ENCODE measurements at places on chromosomes 16 and 17.

DNA sequence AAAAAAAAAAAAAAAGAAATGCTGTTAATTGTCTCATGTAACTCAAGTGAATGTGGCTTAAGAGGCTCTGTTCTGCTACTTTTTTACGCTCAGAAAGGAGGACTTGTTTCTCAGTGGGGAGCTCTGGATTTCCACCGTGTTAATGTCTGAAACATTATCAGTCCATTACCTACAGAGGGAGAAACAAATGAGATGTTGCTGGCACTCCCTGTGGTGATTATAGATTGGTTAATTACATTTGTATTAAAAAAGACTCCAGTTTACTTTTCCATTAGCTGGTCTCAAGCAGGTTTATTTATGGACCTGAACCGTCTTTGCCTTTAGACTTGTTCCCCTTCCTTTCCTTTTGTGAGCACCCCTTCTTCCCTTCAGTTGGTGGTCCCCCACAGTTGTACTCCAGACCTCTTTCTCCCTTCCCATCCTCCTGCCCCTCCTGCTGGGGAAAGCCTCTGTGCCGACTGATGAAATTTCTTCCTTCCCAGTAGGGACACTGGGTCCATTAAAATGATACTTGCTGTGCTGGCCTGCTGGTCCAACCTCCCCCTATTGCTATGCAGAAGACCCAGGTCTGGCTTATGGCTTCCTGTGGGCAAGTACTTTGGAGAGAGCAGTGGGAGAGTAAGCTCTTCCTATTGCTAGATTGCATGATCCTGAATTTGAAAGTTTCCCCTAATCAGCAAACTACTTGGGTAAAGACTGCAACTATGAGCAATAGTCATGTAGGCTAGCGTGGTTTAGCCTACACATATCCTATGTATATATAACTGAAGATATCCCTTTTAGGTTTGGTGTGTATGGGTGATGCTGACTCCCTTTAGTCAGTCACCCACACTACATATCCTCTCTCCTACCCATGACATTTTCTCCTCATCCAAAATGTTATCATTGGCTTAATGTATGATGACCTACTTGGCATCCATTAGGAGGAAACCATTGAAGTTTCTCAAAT is 8.1 kb downstream of the CDC6 start:
- no peak for DNase-seq

- no peak for DNase-seq
Observed at GRCh38 chr17:75676461-75676860, 9.3 kb downstream of the SAP30BP start.

GRCh38 chr17:40194821-40195220 is 17.6 kb downstream of the RAPGEFL1 start:
- DNase-seq, result no peak

DNA sequence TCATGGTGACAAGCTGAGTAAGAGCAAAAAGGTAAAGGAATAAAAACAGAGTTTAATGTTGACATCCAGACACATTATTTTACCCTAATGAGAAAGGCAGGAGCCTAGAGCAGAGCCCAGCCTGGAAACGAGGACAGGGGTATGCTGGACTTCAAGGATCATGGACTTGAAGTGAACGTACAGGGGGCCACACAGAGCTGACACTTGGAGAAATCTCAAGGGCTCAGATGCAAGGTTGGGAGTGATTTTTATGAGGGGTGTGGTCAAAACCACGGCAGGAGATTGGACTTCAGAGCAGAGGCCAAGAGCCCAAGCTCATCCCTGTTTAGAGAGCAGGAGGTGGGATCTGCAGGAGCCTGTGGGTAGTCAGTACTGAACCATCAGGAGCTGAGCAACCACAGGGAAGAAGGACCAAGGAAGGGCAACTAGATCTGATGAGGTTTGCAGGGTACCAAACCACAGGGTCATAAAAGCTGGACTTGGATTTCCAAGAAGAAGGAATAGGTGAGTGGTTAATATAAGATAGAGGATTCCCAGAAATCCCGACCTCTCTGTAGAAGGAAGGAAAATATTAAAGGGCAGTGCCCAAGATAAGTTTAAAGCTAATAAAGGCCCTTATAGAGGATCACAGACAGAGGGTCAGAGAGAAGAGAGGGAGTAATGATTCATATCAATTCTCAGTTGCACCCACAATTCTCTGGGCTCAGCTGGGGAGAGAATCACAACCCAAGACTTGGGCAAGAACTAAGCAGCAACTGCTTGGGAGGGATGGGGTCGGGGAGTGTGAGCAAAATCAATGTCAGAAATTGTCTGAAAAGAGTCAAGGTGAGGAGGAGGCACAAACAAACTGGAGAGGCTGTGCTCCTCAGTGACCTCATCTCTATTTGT is 331.7 kb downstream of the SOX9 start:
- no peak for DNase-seq

DNA sequence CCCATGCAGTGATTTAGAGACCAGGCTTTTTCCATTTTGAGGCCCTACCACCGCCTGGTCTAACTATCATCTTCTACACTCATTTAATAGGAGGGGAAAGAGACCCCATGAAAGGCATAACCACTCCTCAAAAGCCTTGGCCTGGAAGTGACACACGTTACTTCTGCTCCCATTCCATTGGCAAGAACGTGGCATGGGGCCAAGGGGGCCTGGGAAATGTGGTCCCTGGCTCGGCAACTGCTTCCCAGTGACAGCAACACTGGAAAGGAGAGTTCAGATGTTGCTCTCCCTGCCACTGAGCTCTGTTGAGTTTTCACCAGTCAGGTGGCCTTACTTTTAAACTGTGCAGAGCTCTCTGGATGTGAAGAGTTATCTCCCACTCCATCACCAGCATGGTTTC is 45.2 kb upstream of the MAP3K14 start:
- DNase-seq, result no peak

DNA sequence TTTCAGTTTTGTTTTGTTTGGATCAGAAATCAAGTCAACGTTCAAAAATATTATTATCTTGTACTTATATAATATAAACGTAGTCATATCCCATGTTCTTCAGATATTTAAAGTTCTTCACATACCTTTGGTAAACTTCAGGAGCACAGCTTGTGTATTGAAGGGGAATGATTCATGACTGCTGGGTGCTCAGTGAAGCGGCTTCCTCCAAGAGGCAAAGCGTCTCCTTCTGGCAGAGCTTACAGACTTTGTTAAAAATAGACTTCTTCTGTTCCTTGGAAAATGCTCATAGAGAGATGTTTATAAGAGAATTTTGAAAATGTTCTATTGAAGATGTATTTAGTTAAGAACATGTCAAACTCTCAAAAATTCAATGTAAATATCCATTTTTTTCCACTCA is 155.6 kb upstream of the CNTNAP4 start:
- DNase-seq, result no peak

GRCh38 chr17:76556765-76557367 is 17.0 kb downstream of the PRCD start:
- DNase-seq, result no peak

DNA sequence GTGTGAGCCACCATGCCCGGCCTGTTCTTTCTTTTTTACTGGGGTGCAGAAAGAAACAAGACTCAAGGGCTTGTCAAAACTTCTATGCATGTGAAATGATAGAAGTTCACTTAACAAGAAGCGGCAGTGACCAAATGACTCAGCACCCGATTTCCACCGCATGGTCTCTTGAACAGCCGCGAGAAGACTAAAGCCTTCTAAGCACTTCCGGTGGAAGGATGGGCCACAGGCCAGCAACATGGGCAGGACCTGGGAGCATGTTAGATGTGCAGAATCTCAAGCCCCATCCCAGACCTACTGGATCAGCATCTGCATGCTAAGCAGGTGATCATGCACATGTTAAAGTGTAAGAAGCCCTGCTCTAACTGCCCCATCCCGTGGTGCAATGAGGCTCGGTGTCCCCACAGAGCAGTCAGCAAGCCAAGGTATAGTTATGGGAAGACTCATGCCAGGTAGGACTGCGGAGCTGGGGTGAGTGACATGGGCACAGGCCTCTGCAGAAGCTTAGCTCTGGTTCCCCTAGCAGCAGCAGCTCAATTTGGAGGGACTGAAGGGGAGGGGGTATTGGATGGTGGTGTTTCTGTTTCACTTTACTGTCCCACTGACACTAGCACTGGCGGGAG is 88.5 kb upstream of the HNF1B start:
- no peak for DNase-seq

GRCh38 chr16:27515874-27516353 is 33.8 kb downstream of the GTF3C1 start:
- DNase-seq, result no peak

GRCh38 chr17:73689596-73690275 is 45.5 kb upstream of the SDK2 start:
- no peak for DNase-seq

DNA sequence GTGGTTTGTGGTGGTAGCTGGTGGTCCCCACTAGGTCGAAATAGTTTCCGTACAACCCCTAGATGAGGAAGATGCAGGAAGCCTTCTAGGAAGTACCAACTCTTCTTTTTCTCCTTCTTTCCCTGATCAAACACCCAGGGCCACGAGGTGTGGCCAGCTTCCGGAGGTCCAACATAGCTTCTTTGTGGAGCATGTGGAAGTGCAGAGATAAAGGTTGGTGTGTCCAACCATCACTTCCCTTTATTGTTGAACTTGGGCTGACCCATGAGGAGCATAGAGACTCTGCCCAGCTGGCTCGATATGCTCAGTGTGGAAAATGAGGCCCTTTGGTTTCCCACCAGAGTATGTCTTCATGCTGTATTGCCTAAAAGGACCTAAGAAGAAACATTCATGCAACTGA is 6.3 kb upstream of the RGS9 start:
- DNase-seq, result no peak

- DNase-seq, result no peak
Observed at GRCh38 chr17:37735165-37735564, 9.7 kb downstream of the HNF1B start.

GRCh38 chr17:75502721-75503329 is 12.5 kb downstream of the CASKIN2 start:
- DNase-seq, result no peak

GRCh38 chr16:86091976-86092375 is 193.0 kb downstream of the IRF8 start:
- no peak for DNase-seq

GRCh38 chr16:60041671-60042070 is 1307.6 kb upstream of the GOT2 start:
- DNase-seq, result no peak

DNA sequence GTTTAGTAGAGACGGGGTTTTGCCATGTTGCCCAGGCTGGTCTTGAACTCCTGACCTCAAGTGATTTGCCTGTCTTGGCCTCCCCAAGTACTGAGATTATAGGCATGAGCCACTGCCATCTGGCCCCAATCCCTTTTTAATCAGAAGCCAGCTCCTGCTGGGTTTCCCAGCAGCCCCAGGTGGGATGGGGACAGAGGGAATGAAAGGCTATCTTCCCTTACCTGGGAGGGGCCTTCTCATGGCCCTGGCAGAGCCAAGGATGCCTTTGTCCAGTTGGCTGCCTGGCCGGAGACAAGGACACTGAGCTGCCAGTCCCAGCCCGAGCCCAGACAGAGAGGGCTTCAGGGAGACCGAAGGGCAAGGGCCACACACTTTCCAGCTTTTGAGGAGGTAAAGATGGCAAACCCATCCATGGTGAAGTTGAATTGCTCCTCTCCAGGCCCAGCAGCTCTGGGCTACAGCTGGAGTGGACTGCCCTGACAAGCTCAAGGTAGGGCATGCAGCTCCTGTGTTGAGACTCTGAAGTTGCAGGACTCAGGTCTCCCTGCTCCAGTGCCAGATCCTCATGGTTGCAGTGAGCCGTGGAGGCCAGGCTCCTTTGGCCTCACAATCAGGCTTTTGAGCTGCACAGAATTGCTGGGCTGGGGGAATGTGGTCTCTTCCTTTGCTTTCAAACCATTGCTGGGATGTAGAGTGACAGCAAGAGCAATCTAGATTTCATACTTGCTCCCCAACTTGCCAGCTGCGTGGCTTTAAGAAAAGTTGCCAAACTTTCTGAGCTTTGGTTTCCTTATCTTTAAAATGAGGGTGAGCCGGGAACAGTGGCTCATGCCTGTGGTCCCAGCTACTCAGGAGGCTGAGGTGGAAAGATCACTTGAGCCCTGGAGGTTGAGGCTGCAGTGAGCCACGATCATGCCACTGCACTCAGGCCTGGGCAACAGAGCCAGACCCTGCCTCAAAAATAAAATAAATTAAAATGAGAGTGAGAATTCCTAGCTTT is 44.5 kb upstream of the IL34 start:
- DNase-seq, result no peak

GRCh38 chr16:24617502-24617901 is 78.1 kb downstream of the RBBP6 start:
- no peak for DNase-seq

DNA sequence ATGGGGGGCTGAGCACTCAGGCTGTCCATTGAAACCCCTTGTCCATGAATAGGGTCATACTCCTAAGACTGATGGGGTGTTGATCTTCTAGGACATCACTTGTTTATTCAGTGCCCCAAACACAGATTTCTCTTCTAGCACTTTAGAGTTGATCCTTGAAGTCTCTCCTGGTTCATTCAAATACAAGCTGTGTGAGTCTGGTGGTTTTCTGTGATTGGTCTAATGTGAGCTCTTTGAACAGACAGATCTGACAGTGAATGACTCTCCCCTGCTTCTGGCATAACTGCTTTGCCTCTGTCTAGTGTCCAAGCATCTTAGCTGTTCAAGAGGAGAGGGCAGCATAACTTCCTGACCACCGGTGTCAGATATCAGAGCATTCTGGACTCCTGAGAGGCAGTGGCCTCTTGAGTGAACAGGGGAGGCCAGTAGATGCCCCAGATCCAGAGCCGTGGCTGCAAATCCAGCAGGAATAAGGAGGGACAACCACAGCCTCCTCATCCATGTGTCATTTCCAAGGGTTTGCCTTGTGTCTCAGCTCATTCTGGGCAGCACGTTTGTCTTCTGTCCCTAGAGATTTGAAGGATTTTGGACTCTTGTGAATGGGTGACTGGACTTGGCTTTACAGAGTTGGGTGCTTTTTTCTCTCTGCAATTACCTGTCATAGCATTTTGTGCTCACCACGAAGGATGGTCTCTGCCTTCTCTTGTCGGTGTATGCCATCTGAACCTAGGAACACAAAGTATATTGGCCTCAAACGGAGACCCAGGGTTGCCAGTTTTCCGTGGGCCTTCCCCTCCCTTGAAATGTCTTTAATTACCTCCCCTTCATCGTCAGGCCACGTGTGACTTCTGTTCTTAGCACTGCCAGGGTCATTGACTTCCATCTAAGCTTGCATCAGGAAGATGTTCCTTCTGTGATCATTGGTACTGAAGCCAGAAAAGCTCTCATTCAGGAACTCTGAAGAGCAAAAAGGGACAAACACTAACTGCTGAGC is 13.9 kb upstream of the CLEC18C start:
- DNase-seq, result no peak

GRCh38 chr16:73750639-73751038 is 546.0 kb upstream of the PSMD7 start:
- DNase-seq, result no peak

All from activated T-helper 1 cell treated with anti-CD3 and anti-CD28 coated beads, Interleukin-2, amount 50 U/mL, for 16 hours (primary cell).